ENCODE measurements at places on chromosomes 4 and X.

GRCh38 chr4:182224192-182224850 is 18.9 kb upstream of the TENM3 start:
- no peak for DNase-seq

DNA sequence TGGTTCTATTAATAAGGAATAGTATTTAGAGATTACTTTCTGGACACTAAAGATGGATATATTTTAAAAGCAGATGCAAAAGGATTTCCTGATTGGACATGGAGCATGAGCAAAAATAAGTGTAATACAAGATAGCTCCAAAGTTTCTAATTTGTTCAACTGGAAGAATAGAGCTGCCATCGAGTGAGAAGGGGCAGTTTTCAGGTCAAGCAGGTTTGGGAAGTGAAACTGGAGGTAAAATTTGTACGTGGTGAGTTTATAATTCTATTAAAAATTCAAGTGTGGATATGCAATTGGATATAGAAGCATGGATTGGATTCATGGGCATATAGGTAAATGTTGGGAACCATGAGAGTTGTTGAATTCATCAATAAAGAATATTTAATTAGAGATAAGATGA is 31.8 kb downstream of the PRDM8 start:
- no peak for DNase-seq

- no peak for DNase-seq
Measured at GRCh38 chr4:104549736-104550135, 55.0 kb upstream of the CXXC4 start.

GRCh38 chr4:28966982-28967381 is 1753.2 kb upstream of the PCDH7 start:
- DNase-seq = no peak

GRCh38 chr4:7066493-7066892 is 1.4 kb downstream of the GRPEL1 start:
- no peak for DNase-seq

DNA sequence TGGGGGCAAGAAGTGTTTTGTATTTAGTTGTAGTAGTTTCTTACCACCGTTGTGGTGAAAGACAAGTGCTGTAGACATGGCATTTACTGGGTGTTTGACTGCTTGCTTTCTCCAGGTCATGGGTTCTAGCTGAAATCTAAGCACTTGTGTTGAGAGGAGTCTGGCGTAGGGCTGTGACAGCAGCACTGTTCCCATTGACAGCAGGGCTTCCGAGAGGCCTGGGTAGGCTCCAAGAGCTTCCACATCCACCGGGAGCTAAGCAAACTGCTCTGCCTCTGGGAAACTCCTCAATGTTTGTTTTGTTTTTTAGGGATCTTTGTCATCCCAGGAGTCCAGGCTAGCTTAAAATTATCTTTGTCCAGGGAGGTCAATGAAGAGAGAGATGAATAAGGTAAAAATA is 44.3 kb downstream of the BMPR1B start:
- DNase-seq = no peak

- no peak for DNase-seq
Measured at GRCh38 chr4:132540268-132540667, 608.8 kb upstream of the PCDH10 start.

- no peak for DNase-seq
Measured at GRCh38 chr4:138408758-138409157, 166.6 kb upstream of the SLC7A11 start.

DNA sequence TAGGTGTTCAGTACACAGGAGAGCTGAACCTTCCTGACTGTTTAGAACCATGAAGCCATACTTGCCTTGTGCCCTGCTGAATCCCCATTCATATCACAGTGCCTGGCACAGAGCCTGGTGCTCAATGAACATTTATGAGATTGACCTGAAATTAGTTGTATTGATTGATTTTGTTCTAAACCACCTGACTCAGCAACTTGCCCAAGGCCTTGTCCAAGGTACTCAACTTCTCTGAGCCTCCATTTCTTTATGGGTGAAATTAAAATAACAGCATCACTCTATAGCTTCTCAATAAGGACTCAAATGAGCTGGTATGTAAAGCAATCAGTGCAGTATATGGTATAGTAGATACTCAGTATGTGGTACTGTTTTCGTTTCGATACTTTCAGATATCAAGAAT is 208.1 kb downstream of the SLC39A8 start:
- DNase-seq = no peak

- no peak for DNase-seq
Measured at GRCh38 chr4:18405054-18405453, 383.5 kb upstream of the LCORL start.

DNA sequence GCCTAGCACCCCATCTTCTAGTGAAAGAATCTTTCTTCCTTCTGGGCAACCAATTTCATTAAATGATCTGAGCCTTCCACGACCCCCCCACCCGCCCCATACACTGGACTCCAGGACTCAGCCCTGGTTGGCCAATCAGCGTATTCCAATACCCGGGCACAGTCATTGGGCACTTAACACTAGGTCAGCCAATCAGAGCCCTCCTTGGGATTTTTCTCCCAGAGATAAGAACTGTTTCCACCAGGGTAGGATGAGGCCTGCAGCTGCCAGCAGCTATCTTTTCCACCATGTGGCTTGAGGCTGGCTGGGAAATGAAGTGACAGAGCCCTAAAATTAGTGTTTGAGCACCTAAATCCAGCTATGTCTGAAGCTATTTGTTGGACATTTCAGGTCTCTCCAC is 418.8 kb downstream of the BCOR start:
- no peak for DNase-seq
